ENCODE measurements at places on chromosomes 6 and 20.

DNA sequence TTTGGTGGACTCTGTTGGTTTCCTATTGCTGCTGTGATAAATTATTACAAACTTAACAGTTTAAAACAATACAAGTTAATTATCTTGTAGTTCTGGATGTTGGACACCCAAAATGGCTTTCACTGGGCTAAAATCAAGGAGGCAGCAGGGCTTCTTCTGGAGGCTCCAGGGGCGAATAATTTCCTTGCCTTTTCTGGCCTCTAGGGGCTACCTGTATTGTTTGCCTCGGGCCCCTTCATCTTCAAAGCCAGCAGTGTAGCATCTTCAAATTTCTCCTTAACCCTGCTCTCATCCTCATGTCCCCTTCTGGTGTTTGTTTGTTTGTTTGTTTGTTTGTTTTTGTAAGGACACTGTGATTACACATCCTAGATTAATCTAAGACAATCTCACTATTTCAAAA, 60.5 kb upstream of the ANKEF1 start:
- no peak for DNase-seq

DNA sequence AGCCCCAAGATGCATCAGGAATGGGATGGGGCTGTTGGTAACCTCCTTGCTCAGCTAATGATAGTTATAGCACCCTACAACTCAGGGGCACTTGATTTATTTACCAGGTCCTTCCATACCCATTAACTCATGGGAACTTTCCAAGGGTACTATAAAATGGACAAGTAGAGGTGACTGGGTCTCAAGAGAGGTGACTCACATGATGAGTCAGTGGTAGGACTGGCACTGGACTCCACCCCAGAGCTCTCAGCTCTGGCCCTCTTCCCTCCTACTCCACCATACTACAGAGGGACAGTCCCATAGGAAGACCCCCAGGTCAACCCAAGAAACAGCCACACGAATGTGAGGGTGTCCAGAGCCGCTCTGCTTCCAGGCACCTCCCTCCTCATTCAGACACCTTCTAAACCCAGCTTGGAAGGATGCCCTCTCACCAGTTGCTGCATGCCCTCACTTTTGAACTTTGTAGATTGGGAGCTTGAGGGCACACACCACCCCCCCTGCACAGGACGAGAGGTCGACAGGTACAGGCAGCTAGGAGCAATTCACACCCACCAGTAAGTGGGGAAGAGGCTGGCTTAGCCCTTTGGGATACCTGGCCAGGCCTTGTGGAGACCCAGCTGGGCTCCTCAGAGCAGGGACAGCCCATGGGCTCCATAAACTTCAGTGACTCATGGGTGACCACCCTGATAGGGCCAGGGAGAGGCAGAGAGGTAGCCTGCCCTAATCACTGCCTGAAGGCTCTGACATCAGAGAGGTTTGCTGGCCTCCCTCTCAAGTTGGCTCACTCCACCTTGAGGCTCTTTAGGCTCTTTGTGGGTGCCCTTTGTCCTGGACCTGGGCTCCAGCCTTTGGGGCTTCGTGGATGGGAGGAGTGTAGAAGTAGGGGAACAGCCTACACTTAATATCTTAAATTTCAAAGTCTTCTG, 81.6 kb upstream of the MLN start:
- no peak for DNase-seq

- DNase-seq = no peak
Measured at GRCh38 chr6:93746892-93747291, 327.5 kb upstream of the EPHA7 start.

- DNase-seq = no peak
Measured at GRCh38 chr6:35429463-35429862, 22.7 kb upstream of the FANCE start.

- DNase-seq = no peak
Measured at GRCh38 chr20:19074828-19075516, 137.5 kb upstream of the SLC24A3 start.

GRCh38 chr6:85372188-85372914, 77.5 kb upstream of the NT5E start:
- DNase-seq = no peak

GRCh38 chr6:16446273-16446672, 207.9 kb downstream of the GMPR start:
- no peak for DNase-seq

DNA sequence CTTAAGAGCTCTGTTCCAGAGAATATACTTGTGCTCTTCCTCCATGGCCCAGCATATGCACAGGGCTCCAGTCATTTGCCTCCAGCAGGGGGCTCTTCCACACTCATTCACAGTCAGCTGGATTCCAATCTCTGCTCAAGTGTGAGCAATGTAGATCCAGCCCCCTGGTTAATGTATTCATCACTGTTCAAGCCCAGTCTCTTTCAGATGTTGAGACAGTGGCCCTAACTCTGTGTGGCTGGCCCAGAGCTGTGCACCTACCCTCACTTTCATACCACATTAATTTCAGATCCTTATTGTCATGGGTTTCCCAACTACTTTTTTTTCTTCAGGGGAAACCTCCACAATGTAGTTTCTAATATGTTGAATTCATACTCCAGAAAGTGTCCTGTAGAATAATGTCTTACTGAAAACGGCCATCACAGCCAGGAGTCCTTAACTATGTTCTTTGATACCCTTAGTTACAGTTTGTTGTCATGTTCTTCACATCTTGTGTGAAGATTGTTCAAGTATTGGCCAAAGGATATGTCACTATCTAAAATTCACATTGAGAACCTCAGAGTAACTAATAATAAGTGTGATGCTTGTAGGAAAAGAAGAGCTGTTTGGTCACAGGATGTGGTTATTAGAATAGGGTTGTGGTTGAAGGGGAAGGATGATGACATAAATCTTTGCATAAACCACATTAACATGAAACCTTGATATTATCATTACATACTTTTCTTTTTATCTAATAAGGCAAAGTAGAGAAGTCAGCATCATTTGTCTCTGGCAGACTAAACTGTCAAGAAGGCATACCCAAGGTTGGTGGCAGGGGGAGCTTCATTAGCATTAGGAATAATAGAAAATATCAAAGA, 14.4 kb upstream of the HLA-DQA1 start:
- no peak for DNase-seq

DNA sequence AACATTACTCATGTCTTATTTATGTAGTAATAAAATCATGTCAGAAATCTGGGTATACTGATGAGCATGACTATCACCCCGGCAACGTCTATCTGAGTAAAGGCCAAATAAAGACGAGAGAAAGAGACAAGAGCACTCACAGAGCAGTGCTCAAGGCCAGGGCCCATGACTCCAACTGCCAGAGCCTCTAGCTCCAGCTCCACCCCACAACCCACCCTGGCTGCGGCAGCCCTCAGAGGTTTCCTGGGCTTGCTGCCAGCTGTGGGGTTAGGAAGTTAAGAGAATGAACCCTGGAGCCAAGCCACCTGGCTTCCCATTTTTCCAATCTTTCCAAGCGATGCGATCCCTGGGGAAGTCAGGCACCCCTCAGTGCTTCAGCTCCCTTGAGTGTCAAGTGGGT, 92.0 kb upstream of the PAX1 start:
- DNase-seq = no peak

DNA sequence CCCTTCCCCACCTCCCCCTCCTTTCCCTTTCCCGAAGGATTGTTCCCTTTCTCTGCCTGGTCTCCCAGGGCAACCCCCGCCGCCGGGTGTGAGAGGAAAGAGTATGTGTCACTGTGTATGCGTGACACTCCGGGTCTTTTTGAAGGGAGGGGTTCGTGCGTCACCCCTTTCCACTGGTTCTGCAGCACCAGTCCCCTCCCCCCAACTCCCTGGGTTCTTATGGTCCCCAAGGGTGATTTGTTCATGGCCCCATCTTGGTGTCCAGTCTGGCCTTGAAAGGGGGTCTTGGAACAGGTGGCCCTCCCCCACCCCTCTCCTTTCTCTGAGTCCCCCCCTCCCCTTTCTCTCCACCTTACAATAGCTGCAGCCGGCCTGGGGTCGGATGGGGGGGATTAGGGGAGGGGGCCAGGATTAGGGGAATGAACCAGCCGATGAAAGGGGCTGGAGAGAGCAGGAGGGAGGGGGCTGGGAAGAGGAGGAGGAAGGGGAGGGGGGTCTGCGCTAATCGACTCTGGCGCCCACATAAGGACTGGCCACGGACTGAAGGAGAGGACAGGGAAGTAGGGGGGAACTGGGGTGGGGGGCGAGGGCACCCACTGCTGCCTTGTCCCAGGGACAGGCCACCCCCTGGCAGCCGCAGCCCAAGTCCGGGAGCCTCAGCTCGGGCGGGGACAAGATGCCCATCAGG, 1.3 kb upstream of the RING1 start:
- DNase-seq = no peak

- DNase-seq = no peak
Measured at GRCh38 chr6:160118620-160119229, 2.9 kb upstream of the SLC22A1 start.

GRCh38 chr20:53291548-53291947, 302.1 kb downstream of the ZNF217 start:
- no peak for DNase-seq

GRCh38 chr6:124907596-124907995, 54.6 kb upstream of the RNF217 start:
- no peak for DNase-seq

DNA sequence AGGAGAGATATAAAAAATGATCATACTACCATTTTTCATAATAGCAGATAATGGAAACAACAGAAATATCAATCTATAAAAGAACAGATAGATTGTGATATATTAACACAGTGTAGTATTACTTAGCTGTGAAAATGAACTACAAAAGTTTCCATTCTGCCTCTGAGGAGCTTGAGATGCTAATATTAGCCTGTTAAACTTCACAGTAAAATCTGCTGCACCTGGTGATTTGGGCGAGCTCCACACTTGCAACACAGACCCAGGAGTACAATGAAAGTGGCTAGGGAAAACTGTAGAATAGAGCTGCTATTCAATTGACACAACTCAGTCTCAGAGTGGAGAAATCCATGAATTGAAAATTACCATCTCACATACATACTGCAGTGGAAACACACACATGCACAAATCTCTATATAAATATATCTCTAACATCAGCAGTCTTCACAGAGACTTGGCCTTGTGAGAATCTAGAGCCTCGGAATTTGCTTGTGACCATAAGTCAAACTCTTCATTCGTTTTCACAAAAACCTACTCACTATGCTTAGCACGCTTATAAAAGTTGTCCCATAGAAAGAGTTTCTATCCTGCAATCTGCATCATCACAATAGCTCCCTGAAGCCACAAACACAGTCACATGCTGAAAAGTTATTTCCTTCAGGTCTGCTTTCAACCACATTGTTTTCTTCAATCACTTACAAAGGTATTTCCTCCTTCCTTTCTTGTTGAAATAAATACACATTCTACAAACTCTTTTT, 133.0 kb downstream of the PAK5 start:
- no peak for DNase-seq

DNA sequence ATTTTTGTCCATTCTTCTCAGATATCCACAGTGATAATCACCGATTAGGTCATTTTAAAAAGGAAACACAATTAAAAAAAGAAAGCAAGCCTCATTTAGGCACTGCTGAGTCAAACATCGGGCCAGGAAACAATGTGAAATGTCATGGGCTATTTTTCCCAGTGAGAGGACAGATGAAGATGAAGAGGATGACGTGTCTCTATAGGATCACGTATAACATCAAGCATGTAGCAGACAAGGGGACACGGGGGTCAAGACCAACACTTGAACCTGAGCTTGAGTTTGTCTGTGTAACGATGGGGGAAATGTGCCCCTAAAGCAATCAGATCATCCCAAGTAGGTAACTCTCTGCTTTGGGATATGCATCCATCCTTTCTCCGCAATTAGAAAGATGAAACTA, 553.2 kb downstream of the CD83 start:
- no peak for DNase-seq

DNA sequence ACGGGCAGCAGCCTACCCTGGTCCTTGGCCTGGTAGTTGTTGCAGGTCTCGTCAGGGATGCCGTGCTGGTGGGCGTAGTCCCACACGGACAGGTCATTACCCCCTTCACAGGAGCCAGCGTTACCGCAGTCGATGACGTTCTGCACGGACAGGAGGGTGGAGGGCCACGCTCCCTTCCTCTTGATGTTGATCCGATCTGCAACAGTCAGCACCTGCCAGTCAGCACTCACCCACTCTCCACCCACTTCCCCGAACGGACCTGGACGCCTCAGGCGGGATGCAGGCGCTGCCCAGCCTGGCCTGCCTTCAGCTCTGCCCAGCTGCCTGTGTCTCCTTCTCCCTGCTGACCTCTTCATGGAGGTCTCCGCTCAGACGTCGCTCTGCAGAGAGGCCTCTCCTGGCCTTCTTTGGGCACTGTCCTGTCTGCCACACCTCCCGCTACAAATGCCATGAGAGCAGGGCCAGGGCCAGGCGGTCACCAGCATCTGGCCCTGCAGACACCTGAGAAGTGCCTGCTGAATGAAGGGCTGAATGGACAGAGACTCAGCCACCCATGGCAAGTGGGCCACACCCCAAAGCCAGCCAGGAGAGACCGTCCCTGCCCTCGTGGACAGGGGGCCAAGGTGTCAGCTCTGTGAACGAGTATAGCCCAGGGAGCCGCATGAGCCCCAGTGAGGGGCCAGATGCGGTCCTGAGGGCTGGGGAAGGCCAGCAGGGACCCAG, 5.4 kb downstream of the CTSZ start:
- DNase-seq = no peak

DNA sequence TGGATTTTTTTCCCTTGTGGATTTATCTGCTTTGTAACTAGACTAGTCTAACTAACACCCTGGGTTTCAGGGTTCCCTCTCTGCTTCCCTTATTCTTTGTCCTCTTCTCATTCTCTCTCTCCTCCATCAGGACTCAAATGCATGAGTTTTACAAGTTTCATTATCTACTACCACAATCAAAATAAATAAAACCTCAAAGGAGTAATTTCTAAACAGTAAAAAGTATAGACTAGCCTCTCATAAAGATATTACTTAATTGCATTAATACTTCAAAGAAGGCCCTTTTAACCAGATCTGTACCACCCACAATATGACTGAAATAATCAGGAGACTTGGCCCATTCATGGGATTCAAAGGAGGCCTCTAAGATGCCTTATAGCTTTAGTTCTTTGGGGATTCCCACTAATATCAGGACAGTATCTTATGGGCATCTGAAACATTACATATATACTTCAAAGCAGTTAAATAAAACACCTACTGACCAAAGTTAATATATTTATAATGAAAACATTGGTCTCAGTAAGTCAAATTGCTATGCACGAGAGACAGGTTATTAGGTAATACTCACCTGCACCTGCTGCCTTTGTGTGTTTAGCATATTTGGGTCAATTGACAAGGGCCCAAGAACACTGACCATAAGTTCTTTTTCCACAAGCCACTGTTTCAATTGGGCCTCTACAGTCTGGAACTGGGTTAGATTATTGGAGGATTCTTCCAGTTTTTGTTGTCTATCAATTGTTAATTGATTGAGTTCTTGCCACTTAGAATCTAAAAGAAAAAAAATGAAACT, 85.7 kb downstream of the DST start:
- DNase-seq = no peak

- DNase-seq = no peak
Measured at GRCh38 chr20:34215711-34216381, 25.4 kb upstream of the ASIP start.
